Activated CD4-positive, alpha-beta T cell treated with anti-CD3 and anti-CD28 coated beads, Interleukin-2, amount 10 ng/mL, durations not matched to agents 7 days and 5 days (primary cell): ENCODE measurements at places on chromosomes 7 and 10. TPM values are rescaled to one million over a fixed set of nuclear protein-coding genes. Genes with fewer than 3 reads are reported as not detected.

P4HA1 gene
- 32.9 TPM for total RNA-seq

RET gene
- 0.10 TPM for total RNA-seq

TM9SF3 gene
- 76.1 TPM for total RNA-seq

ZPBP gene
- total RNA-seq: not detected

CLRN3 gene
- not detected for total RNA-seq

C7orf57 gene
- total RNA-seq: 0.21 TPM

HIP1 gene
- 2.2 TPM for total RNA-seq

TEX36 gene
- not detected for total RNA-seq

AKR1C4 gene
- total RNA-seq: not detected

PDZD7 gene
- total RNA-seq: 0.74 TPM

LEP gene
- not detected for total RNA-seq

GRCh38 chr10:22959292-22959691, 31.4 kb downstream of the ARMC3 start:
- DNase-seq: no peak
- no peaks in the 10 kb centered on the region for H3K36me3 ChIP-seq

DNA sequence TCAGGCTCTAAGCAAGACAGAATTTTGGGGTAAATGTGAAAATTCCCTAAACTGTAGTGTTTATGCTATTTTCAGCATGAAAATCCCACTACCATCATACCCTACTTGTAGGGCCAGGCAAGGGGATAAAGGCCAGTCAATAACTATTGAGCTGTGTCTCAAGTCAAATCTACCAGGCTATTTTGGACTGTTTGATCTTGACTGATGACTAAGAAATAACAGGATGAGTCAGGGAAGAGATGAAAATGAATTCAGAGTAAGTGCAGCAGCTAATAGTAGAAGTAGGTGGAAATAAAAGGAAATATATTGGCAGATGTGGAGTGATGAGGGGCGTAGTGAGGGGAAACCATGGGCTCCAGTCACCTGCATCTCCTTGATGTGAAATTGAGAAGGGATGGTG, 225.8 kb upstream of the PHYHIPL start:
- H3K27me3 ChIP-seq: no peaks in the 10 kb centered on the region
- no peak overlapping the region for H3K4me3 ChIP-seq
- H3K4me1 ChIP-seq: no peaks in the 10 kb centered on the region
- no peak overlapping the region for H3K27ac ChIP-seq

DNA sequence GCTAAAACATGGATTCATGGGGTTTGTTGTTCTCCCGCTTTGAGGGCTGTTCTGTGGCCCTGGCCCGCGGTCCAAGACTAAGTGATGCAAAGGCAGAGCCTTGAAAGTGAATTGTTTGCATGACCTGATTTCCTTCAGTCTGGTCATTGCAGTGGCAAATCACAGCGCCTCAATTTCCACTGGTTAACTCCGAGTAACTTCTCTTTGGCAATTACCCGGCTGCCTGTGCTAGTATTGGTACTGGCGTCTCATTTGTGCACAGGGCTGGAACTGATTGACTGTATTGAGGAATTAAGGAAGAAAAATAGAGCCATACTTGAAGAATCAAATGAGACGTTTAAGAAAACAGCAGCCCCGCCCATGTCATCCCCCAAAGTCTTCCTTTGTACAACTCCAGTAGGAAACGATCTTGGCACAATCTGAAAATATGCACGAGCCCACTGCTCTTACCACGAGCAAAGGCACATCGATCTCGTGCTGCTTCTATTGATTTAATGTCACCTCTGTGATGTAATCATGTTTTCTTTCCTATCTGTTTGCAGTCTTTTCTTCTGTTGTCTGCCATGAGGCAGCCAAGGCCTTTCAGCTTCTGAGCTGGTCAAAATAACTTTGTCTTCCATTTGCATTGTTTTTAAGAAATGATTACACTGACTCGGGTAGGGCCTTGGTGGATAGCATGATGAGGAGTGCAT, 60.6 kb upstream of the SHH start:
- H3K4me3 ChIP-seq: no peak overlapping the region
- no peak overlapping the region for H3K27ac ChIP-seq
- no peaks in the 10 kb centered on the region for H3K36me3 ChIP-seq

- no peak overlapping the region for H3K4me3 ChIP-seq
- no peak for DNase-seq
- H3K27me3 ChIP-seq: peaks cover 8% of the 10 kb centered on the region
- H3K27ac ChIP-seq: no peak overlapping the region
Measured at GRCh38 chr10:61321041-61321857, 131.9 kb downstream of the TMEM26 start.

DNA sequence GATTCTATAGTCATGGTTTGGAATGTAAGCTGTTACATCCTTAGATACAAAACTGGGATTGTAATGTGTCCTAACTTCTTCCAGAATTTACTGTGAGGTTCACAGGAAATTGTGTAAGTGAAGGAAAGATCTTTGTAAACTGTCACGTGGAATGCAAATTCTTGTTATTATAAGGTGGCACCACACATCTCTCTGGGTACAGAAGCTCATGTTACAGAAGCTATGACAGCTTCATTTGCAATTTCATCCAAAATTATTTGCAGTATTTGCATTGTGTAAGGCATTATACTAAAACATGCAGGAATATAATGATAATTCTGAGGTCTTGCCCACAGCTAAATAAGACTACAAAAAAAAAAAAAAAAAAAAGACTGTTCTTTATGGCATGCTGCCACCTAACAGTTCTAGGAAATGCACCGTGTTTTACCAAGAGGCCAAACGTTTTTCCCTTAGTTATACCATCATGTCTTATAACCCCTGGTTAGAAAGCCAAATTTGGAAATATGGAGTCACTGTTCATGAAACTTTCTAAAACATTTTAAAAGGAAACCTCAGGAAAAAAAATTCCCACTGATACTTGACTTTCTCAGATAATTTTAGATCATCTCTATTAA, 17.6 kb downstream of the MINDY3 start:
- no peak for DNase-seq
- H3K27me3 ChIP-seq: no peaks in the 10 kb centered on the region
- H3K4me1 ChIP-seq: peaks cover 22% of the 10 kb centered on the region

GRCh38 chr10:12068449-12069269, at the start of gene DHTKD1:
TSS of gene DHTKD1 (plus strand) at chr10:12068954. CDS start at chr10:12069034, 80 bp downstream.
- peak within 1 kb of the TSS; percentile 94 for H3K27ac ChIP-seq
- H3K27me3 ChIP-seq: no peaks in the 10 kb centered on the region
- H3K4me3 ChIP-seq: peak within 1 kb of the TSS; percentile 86
- peaks cover 26% of the 10 kb centered on the region for H3K4me1 ChIP-seq
- DNase-seq: peak; percentile 98

DNA sequence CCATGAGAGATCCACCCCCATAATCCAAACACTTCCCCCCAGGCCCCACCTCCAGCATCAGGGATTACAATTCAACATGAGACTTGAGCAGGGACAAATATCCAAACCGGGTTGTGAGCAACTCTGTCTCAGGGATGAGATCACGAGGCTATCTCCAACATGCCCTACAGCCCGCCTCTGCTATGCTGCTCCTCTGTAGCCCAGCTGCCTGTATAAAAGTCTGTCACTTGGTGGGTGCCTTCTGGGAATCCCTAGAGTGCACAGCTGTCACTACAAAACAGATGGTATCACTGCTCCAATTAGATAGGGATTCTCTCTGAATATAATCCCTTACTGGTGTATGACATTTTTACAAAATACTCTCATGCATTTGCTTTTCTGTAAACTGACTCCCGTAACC, 114.9 kb upstream of the NANOS1 start:
- no peak overlapping the region for H3K4me3 ChIP-seq
- H3K27me3 ChIP-seq: peaks cover 2% of the 10 kb centered on the region
- H3K36me3 ChIP-seq: no peaks in the 10 kb centered on the region
- DNase-seq: no peak
- H3K4me1 ChIP-seq: no peaks in the 10 kb centered on the region

- H3K27me3 ChIP-seq: no peaks in the 10 kb centered on the region
- no peak overlapping the region for H3K4me3 ChIP-seq
- no peaks in the 10 kb centered on the region for H3K4me1 ChIP-seq
- H3K27ac ChIP-seq: no peak overlapping the region
- DNase-seq: no peak
- H3K36me3 ChIP-seq: no peaks in the 10 kb centered on the region
Measured at GRCh38 chr7:86747698-86748097, 104.0 kb downstream of the GRM3 start.

- H3K4me3 ChIP-seq: no peak overlapping the region
- DNase-seq: no peak
- H3K36me3 ChIP-seq: no peaks in the 10 kb centered on the region
- H3K27ac ChIP-seq: no peak overlapping the region
Measured at GRCh38 chr7:29809533-29810155, 3.3 kb downstream of the WIPF3 start.

DNA sequence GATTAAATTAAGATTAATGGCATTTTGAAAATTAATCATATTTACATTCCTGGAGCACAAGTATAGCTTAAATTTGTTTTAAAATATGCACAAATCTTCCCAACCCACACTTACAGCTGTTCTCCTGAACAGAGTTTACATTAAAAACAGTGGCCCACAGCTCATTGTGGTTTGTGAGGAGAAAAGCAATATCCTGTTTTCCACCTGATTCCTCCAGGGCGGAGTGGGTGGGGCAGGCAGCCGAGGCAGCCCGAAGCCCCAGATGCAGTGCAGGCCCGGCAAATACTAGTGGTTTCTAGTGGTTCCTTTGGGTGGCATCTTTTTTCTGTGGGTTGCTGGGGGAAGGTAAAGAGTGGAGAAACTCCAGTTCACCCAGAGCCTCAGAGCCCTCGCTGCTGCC, 280.8 kb downstream of the ARHGAP12 start:
- no peaks in the 10 kb centered on the region for H3K36me3 ChIP-seq
- H3K27ac ChIP-seq: no peak overlapping the region
- peaks cover 4% of the 10 kb centered on the region for H3K27me3 ChIP-seq
- H3K4me3 ChIP-seq: no peak overlapping the region
- H3K4me1 ChIP-seq: no peaks in the 10 kb centered on the region
- no peak for DNase-seq

DNA sequence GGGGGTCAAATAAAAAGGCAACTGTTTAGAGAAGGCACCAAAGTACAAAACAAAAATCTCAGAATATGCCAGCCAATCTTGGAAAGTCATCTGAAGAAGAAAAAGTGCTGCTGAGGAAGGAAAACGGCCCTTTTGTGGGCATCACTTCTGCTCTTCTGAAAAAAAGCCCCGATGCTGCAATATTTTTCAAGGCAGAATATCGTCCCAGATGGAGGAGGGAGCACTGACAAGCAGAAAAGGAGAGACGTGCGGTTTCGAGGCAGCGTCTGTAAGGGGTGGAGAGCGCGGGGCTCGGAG, 959 bp upstream of the ATRNL1 start:
- no peak overlapping the region for H3K27ac ChIP-seq
- no peak for DNase-seq
- H3K36me3 ChIP-seq: no peaks in the 10 kb centered on the region
- peak overlapping the region; percentile 70 for H3K4me3 ChIP-seq
- H3K27me3 ChIP-seq: peaks cover 61% of the 10 kb centered on the region

DNA sequence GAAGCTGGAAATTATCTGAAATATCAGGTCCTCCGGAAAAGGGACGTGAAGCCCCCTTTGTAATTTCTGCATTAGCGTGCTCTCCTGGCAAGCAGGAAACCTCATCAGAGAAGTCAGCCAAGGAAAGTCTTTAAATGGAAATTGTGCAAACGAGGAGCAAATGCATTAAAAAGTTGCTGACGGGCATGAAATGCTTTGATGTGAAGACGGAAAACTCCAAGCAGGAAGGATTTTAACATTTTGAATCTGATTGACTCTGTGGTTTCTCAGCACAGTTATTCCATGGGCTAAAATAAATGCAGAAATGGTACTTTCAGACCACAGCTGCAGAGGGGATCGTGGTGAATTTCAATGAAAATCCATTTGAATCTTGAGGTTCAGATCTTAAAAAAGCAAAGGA, 167.8 kb downstream of the AHR start:
- DNase-seq: no peak
- no peak overlapping the region for H3K4me3 ChIP-seq
- H3K4me1 ChIP-seq: peaks cover 21% of the 10 kb centered on the region

GRCh38 chr7:107692501-107692900, 31.9 kb downstream of the SLC26A4 start:
- peaks cover 2% of the 10 kb centered on the region for H3K27me3 ChIP-seq
- no peak for DNase-seq
- H3K36me3 ChIP-seq: no peaks in the 10 kb centered on the region
- H3K27ac ChIP-seq: no peak overlapping the region

GRCh38 chr10:19833170-19833824, 17.1 kb downstream of the PLXDC2 start:
- no peaks in the 10 kb centered on the region for H3K36me3 ChIP-seq
- H3K4me3 ChIP-seq: no peak overlapping the region
- H3K27me3 ChIP-seq: no peaks in the 10 kb centered on the region
- H3K4me1 ChIP-seq: no peaks in the 10 kb centered on the region
- H3K27ac ChIP-seq: no peak overlapping the region

- H3K4me1 ChIP-seq: no peaks in the 10 kb centered on the region
- H3K27ac ChIP-seq: no peak overlapping the region
- DNase-seq: no peak
- no peaks in the 10 kb centered on the region for H3K36me3 ChIP-seq
Measured at GRCh38 chr7:106634958-106635357, 26.0 kb downstream of the CCDC71L start.

- peaks cover 9% of the 10 kb centered on the region for H3K36me3 ChIP-seq
- H3K27ac ChIP-seq: peak overlapping the region; percentile 96
- H3K4me1 ChIP-seq: peaks cover 39% of the 10 kb centered on the region
- peak overlapping the region; percentile 91 for H3K4me3 ChIP-seq
Measured at GRCh38 chr10:5975641-5976473, 1.5 kb downstream of the IL15RA start.

DNA sequence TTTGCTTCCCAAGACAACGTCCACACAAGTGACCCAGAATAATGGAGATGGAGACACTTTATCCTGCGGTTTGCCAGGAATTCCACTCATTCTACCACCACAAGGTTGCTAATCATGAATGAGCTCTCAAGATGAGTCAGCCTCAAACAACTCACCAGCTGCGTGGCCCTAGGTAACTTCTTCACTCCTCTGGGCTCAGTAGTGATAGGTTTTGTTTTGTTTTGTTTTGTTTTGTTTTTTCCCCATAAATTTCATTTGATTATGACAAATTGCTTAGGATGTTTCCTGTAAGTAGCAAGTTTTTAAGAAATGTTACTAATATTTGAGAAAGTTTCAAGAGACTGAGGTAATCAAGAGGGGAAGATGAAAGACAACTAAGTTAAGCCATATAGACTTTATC, 286.8 kb downstream of the PARD3 start:
- H3K4me3 ChIP-seq: no peak overlapping the region
- H3K36me3 ChIP-seq: no peaks in the 10 kb centered on the region
- H3K27me3 ChIP-seq: peaks cover 9% of the 10 kb centered on the region
- H3K27ac ChIP-seq: no peak overlapping the region
